ENCODE measurements at places on chromosomes 12 and 14.

GRCh38 chr12:56687223-56688128 is 608 bp downstream of the PTGES3 start:
- DNase-seq: no peak

DNA sequence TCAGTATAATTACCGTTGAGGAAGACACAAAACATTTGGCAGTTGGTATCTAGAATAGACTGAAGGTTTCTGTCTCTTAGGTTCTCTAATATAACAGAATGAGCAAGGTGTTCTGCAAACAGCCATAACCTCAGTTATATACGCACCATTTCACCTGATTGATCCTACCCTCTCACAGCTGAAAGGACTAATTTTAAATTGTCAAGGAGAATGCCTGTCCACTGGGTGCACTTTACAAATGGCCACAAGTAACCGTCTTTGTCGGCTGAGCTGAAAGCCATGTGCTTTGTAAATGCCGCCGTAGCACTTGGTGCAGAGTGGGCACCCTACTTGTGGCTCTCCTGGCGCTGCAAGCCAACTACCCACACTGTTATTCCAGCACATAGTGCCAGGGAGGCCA is 466.3 kb downstream of the AACS start:
- DNase-seq: no peak

DNA sequence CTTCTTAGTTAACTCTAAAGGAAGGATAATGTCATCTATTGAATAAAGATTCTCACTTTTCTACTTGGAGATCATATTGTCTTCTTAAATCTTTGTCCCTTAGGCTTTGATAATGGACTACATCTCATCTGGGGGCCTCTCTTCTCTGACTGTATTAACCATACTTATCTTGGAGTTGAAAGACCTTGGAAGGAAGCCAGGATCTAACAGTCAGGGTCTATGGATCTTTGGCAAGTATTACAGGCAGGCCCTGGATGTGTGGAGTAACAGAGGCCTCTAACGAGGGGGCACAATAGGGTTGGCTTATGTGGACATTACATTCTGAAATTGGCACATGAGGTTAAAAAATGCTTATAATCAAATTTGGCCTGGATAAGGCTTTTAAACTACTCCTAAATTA is 513.8 kb downstream of the NRXN3 start:
- DNase-seq: no peak

DNA sequence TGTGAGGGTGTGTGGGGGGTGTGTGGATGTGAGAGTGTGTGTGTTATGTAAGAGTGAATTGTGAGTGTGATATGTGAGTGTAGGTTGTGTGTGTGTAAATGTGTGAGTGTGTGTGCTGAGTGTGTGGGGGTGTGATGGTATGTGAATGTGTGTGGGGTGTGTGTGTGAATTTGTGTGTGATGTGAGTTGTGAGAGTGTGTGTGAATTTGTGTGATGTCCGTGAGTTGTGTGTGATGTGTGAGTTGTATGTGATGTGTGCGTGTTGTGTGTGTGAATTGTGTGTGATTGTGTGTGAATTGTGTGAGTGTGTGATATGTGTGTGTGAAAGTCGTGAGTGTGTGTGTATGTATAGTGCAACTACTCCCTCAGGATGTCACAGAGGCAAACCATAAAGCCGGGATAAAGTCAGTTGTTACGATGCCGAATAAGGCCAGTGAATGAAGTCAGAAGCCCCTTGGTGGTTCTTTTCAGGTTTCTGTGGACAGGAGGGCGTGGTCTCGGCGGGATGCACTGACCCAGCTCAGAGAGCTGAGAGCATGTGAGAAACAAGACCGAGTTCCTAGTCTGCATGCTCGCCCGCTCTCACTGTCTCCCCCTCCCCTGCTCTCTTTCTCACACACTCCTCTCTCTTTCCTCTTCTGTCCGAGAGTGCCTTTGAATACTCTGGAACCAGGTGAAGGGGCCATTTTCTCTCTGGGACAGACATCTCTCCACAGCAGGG is 71.8 kb upstream of the MAX start:
- no peak for DNase-seq

DNA sequence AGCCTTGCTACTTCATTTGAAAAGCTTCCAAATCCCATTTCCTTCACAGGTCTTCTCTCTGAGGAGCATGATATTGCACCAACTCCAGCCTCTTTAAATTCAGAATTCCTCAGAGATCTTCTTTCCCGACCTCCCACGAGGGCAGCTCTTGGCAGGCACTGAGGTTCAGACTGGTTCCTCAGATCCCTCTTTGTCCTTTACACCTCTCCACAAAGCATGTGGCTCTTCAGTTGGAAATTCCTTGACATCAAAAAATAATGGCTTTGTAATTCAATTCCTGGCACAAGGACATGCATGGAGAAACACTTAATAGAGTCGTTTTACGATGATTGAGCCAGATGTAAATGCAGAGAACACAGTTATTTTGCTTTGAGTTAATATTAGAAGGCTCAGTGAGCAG is 63.2 kb upstream of the TMX1 start:
- no peak for DNase-seq

DNA sequence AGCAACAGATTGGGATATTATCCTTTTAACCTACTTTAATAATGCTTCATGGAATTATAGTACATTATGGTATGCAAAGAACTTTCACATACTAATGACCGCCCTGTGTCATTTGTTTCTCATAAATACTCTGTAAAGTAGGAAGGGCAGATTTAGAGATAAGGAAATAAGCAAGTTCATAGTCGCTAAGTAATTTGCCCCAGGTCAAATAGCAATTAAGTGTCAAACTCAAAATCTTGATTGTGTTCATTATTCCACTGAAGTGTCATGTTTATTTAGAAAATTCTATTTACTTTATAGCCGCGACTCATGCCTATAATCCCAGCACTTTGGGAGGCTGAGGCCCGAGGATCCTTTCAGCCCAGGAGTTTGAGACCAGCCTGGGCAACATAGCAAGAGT is 98.7 kb upstream of the ATF1 start:
- no peak for DNase-seq

DNA sequence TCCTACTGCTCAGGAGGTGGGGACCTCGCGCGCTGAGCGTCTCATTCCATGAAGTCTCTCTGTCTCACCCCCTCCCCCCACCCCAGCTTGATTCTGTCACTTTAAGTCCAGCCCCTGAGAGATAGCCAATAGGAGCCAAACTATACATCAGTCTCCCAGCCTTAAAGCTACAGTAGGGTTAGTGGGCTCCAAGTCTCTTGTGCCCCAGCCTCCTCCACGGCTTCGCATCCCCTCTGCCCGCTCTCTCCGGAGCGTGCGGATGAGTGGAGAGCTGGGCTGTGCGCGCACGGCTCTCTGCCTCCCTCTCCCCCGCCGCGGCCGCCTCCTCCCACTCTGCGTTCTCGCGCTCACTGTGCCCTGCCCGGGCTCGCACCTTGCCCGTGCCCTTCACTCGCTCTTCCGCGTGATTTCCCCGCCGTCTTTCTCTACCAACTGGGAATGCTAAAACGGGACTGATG is at the start of gene ESRRB:
ESRRB (plus strand) TSS at position 191 of the 458 bp plus-strand sequence; CDS start at position 456, 265 bp downstream.
- no peak for DNase-seq

GRCh38 chr14:69378274-69378673 is 19.8 kb downstream of the ERH start:
- no peak for DNase-seq

DNA sequence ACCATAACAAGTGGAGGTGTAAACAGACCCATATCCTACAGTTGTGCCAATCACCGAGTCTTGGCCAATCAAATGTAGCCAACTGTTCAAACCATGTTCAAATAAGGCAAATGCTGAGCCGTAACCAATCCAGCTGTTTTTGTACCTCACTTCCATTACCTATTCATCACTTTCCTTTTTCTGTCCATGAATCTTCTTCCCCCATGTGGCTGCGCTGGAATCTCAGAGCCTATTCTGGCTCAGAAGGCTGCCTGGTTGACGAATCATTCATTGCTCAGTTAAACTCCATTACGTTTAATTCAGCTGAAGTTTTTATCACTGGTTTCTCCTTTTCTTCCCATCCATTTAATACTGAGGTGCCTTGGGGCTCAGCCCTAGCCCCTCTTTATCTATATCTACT is 71.1 kb downstream of the TBC1D30 start:
- no peak for DNase-seq

DNA sequence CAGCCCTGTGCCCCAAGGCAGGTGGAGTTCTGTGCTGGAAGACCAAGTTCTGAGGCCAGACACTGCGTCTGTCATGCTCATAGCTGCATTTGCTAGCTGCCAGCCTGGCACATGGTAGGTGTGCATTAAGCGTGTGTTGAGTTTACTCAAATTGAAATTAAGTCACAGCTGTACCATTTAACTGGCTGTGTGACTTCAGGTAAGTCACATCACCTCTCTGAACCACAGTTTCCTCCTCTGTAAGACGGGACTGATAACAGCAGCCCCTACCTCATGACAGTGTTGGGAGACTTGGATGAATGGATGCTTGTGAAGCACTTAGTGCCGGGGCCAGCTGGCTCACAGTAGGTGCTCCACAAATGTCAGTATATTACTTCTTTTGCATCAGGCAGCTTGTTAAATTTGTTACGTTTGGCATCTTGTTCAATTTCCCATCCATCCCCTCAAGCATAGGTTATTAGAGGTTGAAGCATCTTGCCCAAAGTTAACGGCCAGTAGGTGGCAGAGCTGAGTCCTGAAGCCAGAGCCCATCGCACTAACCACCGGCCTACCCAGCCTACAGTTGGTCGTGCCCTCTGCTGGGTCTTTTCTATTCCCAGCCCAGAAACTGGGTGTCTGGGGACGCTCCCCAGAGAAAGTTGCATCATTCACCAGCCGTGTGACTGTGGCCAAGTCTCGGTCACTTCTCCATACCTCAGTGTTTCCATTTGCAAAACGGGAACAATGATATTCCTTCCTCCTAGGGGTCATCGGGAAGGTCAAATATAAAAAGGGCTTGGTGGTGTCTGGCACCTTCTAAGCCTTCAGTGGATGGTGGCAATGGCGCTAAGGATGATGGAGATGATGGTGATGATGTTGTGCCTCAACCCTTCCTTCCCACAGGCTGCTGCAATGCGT is 4.5 kb downstream of the DAO start:
- peak; percentile 18 for DNase-seq

DNA sequence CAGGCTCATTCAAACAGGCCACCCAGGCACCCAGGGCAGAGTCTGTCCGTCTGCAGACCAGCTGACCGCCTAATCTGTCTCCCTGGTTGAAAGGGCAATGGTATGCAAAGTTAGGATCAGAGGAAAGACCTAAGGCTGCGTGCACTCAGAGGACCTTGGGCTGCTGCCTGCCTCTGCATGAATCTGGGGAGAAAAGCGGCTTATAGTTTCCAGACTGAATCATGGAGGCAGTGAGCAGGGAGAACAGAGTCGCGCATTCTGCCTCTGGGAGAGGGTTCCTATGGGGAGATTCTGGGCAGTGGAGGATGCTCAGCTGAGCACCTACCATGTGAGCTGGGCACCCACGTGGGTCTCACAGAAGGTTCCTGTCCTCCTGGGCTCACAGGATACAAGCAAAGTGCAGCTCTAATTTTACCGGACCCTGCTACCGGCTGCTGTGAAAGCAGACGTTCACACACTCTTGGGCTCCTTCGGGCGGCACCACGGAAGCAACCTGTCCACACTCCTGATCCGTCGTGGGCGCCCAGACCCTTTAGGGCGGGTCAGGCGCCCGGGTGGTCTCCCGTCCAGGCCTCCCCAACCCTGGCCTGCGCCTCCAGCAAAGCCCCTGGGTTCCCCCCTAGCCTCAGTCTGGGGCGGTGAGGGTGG is 772 bp downstream of the SCARB1 start:
- no peak for DNase-seq
